ENCODE measurements at places on chromosomes 6 and 20. TPM values are rescaled to one million over a fixed set of nuclear protein-coding genes. Genes with fewer than 3 reads are reported as not detected.

DNA sequence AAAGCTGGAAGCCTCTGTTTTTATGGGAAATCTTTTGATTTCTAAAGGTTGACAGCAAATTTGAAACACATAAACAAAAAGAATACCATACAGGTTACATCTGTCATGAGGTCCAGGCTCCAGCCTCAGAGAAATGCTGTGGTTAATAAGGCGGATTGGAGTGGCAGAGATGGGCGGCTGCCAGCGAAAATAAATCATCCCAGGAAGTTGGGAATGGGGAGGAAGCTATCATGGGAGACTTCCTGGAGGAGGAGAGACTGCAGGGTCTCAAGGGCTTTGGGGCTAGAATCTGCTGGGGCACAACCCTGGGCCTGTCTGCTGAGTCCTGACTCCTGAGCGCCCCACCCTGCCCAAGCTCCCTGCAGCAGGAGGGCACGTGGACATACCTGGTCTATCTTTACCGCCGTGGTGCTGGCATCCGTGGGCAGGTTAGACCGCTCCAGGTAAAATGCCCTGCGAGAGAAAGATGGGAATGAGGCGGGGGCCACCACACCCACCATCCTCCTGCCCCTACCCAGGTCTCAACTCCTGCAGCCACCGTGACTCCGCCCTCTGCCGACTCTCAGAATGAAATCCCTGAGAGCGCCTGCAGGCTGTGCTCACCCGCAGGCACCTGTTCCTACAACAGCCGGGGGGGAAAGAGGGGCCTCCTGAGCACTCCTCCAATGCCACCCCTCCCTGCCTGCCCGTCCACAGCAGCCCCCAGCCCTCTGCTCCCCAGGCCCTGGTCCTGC is 197.3 kb downstream of the PREX1 start:
- DNase-seq: no peak

- peak; percentile 30 for DNase-seq
Observed at GRCh38 chr6:52317841-52318581, 33.5 kb upstream of the MCM3 start.

DNA sequence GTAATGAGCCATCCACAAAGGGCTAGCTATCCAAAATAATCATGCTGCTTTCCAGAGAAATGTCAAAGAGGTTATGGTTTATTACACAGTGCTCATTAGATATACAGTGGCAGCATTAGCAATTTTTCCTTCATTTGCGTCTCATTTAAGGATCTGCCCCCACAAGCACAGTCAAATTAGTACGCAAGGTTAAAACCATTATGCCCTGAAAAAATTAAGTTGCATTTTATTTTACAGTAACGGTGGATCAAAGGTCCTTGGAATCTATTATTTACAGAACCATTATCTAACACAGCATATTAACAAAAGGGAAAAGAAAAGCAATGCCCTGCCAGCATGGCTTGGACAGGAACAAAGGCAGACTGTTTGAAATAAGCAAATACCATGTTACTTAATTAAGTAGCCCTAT is 144.8 kb downstream of the PDSS2 start:
- no peak for DNase-seq

GRCh38 chr6:166614589-166614988 is 12.5 kb downstream of the RPS6KA2 start:
- DNase-seq: no peak

GRCh38 chr20:62872862-62873261 is 11.2 kb upstream of the TCFL5 start:
- DNase-seq: no peak

GRCh38 chr6:17101422-17102257 is at the start of gene STMND1:
TSS of gene STMND1 (plus strand) at chr6:17102050. CDS start at chr6:17102258, 208 bp downstream.
- DNase-seq: peak; percentile 22

DNA sequence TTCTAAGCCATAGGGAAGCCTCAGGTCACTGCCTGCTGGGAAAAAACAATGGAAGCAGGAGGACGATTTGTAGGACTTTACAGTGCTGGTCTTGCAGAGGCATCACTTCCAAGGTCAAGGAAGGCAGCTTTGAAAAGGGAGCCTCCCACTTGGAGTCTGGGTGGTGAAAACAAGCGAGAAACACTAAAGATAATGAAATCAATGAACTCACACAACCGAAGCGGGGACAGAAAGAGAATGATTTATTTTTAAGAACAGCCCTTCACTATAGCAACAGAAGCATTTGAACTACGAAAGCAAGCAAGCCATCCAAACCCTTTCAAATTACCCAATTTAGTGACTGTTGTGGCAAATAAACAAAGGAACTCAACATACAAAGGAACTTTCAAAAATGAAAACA is 227.5 kb downstream of the THBS2 start:
- DNase-seq: no peak

DNA sequence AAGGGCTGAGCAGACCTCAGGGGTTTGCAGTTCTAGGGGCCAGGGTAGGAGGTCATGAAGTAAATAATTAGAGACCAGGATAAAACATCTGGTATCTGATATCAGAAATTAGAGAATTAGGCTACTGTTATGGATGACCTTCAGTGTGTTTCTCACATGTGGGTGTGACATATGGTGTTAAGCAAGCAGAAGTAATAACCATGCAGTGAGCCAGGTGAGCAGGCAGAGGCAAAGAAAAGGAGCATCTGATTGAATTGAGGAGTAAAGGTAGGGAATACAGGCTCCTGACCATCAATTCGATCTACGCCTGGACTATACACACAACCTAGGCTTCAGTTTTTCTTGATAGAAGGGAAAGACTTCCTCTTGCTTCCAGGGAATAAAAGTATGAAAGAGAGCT is 34.7 kb upstream of the MAP3K7 start:
- no peak for DNase-seq

Gene FOXO3
- total RNA-seq: 37.3 TPM

Gene ERVFRD-1
- total RNA-seq: not detected

Gene KCNK16
- total RNA-seq: not detected

Gene SAMD5
- 0.93 TPM for total RNA-seq

Gene ANKRD66
- total RNA-seq: not detected

Data from astrocyte (in vitro differentiated cells and primary cell).